Activated naive CD4-positive, alpha-beta T cell treated with anti-CD3 and anti-CD28 coated beads, Interleukin-2, amount 50 U/mL, for 72 hours (primary cell): ENCODE measurements at places on chromosomes 7 and 10. TPM values are rescaled to one million over a fixed set of nuclear protein-coding genes. Genes with fewer than 3 reads are reported as not detected.

DNA sequence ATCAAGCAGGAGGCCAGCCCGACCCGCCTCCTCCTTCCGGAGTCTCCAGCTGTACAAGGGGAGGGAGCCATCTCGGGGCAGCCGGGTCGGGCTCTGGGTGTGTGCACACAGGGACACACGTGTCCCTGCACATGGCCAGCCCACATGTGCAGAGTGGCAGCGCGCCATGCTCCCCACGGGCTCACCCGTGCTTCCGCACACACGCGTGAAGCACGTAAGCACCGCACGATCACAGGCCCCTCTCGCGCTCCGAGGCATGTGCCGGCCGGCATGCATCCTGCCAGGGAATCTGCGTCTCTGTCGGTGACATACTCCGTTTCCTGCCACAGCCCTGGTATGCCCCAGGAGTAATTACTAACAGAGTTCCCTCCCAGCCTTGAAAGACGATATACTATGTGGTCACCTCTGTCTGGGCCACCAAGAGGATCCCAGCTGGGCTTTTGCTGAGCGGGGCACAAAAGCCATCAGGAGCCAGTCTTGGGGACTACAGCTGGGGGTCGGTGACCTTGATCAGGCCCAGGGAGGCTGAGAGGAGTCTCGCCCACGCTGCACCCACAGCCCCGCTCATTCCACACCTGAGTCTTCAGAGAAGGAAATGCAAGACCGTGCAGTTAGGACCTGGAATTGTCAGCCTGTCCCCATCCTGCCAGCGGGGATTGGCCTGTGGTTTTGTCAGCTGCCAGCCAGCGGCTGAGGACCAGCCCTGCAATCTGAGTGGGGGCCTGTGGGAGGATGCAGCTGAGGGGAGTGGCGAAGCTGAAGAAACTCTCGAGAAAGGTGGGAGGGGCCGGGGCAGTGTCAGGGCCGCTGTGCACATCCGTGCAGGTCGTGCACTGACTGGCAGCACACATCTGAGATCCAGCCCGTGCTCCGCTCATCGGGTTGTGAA is 11.0 kb upstream of the LFNG start:
- no peak for DNase-seq

- no peak for DNase-seq
Measured at GRCh38 chr7:149859369-149859768, 14.4 kb upstream of the ATP6V0E2 start.

DNA sequence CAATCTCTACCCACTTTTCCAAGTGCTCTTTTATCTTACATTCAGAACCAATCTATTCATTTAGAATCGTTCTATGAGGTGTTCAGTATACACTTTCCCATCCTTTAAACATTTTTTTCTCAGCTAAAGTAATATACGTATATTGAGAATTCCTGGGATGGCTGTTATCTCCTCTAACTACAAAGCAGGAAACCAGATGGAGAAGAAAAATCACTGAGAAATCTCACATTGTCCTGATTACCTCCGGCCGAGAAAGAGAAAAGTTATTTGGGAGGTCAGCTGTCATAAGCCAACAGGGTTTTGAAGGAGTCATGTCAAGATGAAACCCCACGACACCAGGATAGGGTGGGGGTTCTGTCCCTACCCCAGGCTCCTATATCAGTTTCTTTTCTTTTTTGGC is 99.2 kb upstream of the KDM7A start:
- no peak for DNase-seq

DNA sequence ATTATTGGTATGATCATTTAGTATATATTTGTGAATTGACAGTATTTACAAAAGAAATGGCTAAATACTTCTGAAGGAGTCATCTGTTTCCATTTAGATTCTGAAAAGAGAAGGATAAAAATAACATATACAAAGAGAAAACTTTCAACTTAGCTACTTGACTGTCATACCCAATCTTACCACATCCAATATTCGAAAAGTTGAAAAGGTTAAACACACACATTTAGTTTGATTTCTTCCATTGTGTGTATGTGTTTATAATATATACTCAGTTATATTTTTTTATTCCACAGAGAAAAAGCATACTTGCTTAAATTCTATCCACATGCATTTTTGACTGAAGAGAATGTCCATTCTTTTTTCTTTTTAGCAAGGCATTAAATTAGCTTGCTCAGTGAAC is 470.7 kb downstream of the TFEC start:
- no peak for DNase-seq

GRCh38 chr10:100119726-100120125 is 38.1 kb upstream of the CPN1 start:
- no peak for DNase-seq

GRCh38 chr10:100645613-100646392 is 99.6 kb upstream of the PAX2 start:
- no peak for DNase-seq

DNA sequence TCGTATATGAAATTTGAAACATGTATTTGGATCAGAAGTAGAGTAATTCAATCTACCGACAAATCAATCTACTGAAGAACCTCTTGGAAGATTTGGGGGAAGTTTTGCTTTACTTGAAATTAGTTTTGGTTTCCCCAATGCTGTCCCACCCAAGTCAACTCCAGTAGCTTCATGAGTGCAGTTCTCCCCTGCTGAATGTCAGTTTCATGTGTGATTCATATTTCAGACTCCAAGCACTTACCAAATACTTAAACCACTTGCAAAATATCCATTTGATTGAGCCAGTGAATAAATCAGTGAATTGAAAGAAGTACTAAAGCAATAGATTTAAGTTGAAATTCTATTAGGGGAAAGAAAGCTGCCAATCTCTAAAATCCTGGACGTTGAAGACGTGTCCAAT is 9.3 kb downstream of the CALML5 start:
- DNase-seq, result no peak

DNA sequence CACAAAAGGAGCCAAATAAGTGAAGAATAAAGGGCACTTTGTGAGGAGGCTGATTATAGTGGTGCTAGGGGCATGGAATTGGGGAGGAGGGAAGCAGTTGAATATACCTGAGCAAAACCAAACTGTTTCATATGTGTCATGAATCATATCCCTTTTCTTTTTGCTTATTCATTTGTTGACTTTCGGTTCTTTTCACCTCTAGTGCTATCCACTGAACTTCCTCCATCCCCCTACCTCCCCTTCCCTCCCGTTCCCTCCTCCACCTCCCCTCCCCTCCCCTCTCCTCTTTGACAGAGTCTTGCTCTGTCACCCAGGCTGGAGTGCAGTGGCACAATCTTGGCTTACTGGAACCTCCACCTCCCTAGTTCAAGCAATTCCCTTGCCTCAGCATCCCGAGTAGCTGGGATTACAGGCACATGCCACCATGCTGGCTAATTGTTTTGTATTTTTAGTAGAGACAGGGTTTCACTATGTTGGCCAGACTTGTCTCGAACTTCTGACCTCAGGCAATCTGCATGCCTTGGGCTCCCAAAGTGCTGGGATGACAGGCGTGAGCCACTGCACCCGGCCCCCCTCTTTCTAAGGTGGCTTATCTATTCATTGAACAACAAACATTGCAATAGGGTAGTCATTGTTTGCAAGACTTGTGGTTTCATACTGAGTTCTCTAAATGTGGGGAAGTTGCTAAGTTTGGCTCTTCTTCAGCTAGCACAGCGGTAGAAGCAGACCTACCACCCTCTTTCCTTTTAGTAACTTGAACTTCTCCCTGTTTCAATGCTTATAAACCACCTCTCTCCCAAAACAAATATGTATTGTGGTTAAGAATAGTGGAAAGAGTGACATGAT is 150.4 kb upstream of the PRPS1L1 start:
- DNase-seq, result no peak

GRCh38 chr10:72832701-72833100 is 60.8 kb upstream of the OIT3 start:
- DNase-seq, result no peak

DNA sequence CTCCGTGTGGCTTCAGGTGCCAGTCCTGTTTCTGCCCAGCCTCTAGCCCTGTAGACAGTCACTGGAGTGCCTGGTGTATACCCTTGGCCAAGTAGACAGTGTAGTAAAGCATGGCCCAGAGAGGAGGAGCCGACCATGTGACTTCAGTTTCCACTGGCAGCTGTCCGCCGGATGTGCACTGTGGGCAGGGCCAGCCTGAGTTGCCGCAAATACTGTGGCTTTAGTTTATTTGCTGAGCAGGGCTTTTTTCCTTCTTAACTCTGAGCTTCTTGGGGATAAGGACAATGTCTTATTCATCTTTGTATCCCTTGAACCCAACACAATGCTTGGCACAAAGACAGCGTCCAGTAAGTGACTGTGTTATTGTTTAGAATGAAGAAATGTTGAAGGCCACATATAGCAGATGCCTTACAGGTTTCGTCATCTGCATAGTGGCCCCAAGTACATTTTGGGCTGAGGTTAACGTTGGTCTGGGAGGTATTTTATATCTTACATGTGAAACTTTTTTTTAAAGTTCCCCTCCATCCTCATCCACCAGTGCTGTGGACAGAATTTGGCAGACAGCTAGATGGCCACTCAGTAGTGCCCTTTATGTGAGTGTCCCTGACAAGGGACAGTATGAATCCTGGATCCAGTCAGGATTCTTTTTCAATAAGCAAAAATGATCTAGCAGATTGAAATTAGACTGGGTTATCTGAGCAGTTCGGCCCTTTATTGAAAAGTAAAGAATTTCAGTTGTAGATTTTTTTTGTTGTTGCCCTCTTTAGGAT is 40.6 kb downstream of the CYP17A1 start:
- DNase-seq, result peak; percentile 66

GRCh38 chr7:107170051-107170915 is 1.5 kb downstream of the HBP1 start:
- no peak for DNase-seq

DNA sequence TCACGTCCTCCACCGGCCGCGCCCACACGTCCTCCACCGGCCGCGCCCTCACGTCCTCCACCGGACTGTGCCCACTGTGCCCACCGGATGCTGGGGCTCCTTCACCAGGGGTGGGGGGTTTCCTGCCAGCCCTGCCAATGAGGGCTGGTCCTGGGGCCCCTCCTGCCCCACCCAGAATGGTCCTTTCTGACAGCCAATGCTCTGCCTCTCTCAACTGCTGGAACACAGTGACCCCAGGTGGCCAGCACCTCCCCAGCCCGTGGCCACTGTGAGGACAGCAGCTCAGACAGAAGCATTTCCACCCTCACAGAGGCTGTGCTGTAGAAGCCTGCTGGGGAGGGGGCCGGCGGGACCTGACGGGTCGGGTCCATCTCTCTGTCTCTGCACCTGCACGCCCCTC is 90.1 kb upstream of the DNAAF5 start:
- DNase-seq, result no peak

- DNase-seq, result no peak
Measured at GRCh38 chr10:32408690-32409089, 37.2 kb upstream of the CCDC7 start.

GRCh38 chr7:101582971-101583370 is 46.1 kb downstream of the MYL10 start:
- DNase-seq, result no peak

- DNase-seq, result no peak
Measured at GRCh38 chr10:99872367-99873162, 90.1 kb downstream of the ABCC2 start.

DNA sequence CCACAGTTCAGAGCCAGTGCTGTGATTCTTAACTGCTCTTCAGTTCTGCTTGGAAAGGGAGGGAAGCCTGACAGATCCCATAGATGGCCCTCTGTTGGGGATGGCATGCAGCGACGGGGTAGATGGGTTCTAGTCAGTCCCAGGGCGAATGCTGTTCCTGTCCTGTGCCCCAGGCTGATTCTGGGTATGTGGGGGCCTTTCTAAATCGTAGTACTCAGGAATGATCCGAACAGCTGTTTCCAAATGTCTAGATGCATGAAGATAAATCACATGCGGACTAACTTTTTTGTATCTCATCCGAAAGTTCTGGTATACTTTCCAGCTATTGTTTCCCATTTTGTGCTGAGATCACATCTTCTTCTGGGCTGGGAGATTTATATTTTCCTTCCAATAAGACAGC is 186.0 kb upstream of the MKI67 start:
- no peak for DNase-seq

DNA sequence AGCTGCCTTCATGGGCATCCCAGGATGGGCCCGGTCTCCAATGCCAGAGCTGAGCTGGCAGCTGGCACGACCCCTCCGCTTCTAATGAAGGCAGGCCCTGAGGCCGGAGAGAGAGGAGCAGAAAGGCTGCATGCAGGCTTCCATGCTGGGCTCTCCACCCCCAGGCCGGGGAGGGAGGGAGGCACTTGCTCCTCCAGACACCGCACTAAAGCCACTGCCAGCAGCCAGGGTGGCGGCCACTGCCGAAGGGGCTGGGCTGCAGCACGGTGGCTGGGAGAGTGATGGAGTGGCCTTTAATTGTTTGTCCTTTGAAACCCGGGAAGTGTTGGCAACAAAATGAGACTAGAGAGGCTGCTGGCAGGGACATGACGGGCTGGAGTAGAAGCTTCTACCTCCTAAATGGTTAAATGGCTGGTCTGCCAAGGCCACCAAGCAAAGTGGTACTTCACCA is 236.5 kb downstream of the SKAP2 start:
- no peak for DNase-seq

- DNase-seq, result no peak
Measured at GRCh38 chr10:48459270-48460150, 145.4 kb downstream of the ARHGAP22 start.

DNA sequence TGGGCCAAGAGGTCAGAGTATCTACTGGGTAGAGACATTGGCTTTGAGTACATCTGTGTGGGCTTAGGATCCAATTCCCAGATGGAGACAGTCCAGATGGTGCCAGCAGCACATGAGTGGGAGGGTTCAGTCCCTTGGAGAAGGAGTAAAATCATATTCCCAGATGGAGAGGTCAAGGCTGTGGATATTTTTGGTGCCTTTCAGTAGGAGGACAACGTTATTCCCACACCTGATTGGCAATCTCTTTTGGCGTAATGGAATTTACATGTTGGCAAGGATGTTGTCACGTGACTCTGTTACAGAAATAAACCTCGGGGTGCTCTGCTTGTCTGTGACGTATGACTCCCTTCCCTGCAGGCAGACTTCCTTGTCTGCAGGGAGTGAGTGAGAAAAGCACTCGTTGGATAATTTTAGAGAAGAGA is 27.6 kb downstream of the NPS start:
- DNase-seq, result no peak

DNA sequence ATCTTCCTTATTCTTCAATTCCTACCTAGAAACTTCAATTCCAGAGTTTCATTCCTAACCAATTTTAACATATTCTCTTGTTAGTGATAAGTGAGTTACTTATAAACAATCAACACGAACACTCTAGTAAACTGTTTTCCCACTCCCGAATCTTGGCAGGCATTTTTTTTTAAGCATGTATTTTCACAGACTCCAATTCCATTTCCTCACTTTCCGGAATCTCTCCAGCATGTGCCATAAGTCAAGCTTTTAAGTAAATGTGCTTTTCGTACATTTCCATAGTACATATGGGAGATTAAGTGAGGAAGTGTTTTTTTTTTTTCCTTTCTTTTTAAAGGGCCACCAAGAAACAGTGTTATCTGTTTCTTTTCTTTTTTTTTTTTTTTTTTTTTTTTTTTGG is 89.1 kb downstream of the FGFR2 start:
- no peak for DNase-seq

- no peak for DNase-seq
Measured at GRCh38 chr7:39898867-39899266, 51.2 kb upstream of the CDK13 start.

- DNase-seq, result no peak
Measured at GRCh38 chr7:30175636-30176147, 40.9 kb downstream of the MTURN start.

Gene FOXK1
- 37.1 TPM for total RNA-seq

Gene ATP5MK
- 465 TPM for total RNA-seq

Gene SPDYE2B
- not detected for total RNA-seq

Gene HOXA7
- not detected for total RNA-seq

Gene OIT3
- total RNA-seq, result not detected

Gene WBP1L
- 16.7 TPM for total RNA-seq

Gene NPC1L1
- 0.14 TPM for total RNA-seq

Gene SOSTDC1
- not detected for total RNA-seq

Gene ACTL6B
- not detected for total RNA-seq

Gene ADAM12
- 0.32 TPM for total RNA-seq

Gene TMEM236
- total RNA-seq, result 0.05 TPM

Gene SCART1
- 2.1 TPM for total RNA-seq

Gene CTTNBP2
- not detected for total RNA-seq
